ENCODE measurements at places on chromosomes 1 and 21. TPM values are rescaled to one million over a fixed set of nuclear protein-coding genes. Genes with fewer than 3 reads are reported as not detected.

APP gene
- total RNA-seq, result 1,289 TPM

GRCh38 chr1:179031855-179032513, 6.3 kb downstream of the FAM20B start:
- DNase-seq, result peak; percentile 62

- peak; percentile 8 for DNase-seq
These were observed 93.6 kb downstream of the LEPR start for GRCh38 chr1:65514041-65514440.

DNA sequence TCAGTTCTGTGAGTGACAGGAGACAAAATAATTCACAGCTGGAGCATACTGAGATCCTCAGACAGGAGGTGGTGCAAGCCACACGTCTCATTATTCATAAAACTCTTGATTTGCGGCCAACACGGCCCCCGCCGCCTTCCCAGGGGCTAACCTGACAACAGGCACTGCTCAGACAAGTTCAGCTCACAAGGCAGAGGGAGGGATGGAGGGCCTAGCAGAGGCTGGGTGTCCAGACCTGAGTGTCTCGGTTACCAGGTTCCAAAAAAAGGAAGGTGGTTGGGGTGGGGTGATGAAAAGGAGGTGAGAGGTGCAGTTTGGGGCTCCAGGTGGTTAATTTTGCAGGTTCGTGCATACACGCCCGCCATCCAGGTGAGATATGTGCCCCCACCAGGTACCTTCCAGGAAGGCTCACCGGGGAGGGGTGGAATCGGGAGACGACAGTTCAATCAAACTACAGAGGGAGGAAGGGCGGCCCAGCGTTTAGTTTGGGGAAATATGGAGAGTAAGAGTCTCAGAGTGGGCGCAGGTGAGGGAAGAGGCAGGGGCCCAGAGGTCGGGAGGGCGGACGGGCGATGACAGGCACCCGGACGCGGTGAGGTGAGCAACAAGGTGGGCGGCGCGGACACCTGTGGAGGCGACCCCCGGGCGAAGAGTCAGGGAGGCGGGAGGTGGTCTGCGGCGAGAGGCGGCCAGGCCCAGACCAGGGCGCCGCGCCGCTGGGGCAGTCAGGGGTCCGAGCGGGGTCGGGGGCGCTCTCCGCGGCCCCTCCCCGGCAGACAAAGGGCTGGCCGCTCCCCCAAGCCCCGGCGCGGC, 629 bp downstream of the CTNNBIP1 start:
- peak; percentile 65 for DNase-seq

MEAF6 gene
- total RNA-seq, result 61.5 TPM

DNA sequence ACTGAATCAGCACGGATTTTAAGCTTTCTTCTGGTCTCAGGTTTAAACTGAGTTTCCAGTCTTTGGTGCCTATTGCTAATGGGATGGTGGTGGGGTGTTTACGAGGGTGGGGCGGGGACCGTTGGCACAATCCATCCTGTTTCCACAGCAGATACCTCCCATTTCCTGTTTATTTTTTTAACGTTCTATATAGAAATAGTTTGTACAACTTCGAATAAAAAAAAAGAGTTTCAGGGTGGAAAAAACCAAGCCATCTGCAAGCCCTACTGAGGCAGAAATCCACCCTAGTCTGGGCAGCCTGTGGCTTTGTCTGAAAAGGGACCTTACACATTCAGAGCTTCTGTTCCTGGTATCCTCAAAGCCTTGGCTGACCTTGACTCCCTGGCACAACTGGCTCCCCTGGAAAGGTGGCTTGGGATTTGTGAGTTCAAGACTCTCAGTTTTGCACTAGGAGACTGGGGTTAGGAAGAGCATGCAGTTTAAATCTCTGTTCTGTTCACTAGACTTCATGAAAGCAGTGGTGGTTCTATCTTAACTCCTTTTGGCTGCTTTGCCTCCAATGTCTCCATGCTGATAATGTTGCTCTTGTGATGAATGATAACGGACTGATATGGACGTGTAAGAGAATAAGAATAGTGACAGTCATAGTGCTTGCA, 46.7 kb downstream of the VANGL2 start:
- DNase-seq, result no peak

DNA sequence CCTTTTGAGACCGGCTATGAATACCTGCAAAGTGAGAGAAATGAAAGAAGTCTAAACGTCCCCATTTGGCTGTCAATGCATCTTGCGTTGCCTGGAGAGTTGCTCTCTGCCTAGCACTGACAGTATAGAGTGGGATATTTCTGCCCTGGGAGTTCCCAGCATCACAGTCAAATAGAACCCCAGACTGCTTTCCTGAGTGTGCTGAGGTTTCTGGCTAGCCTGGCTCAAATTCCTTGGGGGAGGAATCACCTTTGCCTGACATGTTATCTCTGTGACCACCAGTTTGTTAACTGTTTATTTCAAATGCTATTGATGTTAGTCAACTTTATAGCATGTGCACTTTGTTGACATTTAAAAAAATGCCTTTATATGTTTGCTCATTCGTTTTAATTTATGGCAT, 212.0 kb upstream of the FAM78B start:
- DNase-seq, result no peak

KIF26B gene
- 2.5 TPM for total RNA-seq

RGL1 gene
- 4.3 TPM for total RNA-seq

GRCh38 chr1:205315008-205315618, 6.4 kb downstream of the NUAK2 start:
- DNase-seq, result no peak

Data from mammary epithelial cell (primary cell).